GM12892 (cell line): ENCODE measurements at places on chromosomes 2 and 18.
A peak's percentile ranks its signal among the peaks of the same experiment; 100 is the strongest.

- DNase-seq: no peak
These were observed 108.8 kb downstream of the FARSB start for GRCh38 chr2:222547083-222547482.

GRCh38 chr2:89848763-89849368 is 1157.4 kb downstream of the RPIA start:
- no peak for DNase-seq

DNA sequence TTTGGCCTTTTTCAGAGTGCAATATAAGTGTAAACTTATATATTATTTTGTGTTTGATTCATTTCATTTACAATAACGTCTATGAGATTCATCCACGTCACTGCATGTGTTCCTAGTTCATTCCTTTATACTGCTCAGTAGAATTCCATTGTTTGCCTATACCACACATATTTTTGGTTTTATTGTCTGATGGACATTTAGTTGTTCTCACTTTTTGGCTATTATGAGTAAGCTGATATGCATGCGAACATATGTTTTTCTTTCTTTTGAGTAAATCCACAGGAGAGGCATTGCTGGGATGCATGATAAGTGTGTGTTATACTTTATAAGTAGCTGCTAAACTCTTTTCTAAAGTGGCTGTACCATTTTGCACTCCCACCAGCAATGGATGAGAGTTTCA is 314.8 kb upstream of the HS6ST1 start:
- no peak for DNase-seq

DNA sequence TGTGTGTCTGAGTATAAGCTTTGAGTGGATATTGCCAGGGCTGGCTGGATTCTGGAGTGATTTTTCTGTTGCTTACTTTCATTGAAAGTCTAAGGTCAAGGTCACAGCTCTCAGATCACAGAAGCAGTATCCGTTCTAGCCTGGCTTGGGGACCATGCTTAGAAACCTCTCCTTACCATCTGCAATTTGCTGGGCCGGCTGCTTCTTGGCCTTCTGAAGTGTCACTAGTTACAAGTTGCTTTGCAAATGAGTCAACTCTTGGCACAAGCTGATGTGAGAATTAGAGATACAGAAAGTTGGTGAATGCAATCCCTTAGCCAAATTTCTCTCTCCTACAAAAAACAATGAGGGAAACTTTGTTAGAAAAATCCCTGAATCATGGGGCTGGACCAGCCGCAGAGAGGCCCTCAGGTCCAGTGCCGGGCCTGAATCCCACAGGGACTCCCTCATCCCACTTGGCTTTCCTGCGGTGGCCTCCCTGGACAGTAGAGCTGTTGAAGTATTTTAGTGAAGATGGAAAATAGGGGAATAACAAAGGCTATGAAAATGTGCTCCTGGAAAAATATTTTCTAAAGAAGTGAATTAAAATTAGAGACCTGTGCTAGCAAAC is 92.7 kb upstream of the CNGA3 start:
- no peak for DNase-seq

DNA sequence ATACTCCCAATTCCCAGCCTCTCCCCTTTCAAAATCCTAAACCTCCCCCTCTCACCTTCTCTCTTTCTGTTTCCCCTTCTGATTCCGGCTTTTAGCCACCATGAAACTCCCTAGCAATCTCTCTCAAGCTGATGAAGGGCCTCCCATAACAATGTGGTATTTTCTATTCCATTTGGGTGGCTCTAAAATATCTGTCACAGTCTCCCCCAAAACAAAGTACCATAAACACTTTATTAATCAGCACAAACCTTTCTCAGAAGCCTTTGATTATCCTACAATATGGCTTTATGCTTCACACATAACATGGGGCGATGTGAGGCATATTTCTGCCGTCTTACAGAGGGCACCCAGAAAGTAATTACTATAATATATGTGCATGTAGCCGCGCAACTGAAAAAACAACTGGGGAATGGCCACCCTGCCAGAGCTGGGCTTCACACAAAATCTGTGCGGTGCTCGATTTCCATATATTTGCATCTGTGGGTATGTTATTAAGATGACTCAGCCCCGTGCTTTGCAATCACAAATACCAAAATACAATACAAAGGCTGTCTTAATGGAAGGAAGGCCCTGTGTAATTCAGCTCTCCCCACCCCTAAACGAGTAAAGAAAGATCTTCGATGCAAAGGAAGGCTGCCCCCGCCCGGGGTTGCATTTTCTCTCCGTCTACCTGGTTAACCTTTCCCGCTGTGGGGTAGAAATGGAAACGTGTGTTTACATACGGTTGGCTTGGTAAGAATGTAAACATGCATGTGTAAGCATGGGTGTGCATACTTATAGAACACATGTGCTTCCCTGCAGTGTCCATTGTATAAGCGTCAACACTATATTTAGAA is 81.4 kb downstream of the CELF4 start:
- DNase-seq: no peak

DNA sequence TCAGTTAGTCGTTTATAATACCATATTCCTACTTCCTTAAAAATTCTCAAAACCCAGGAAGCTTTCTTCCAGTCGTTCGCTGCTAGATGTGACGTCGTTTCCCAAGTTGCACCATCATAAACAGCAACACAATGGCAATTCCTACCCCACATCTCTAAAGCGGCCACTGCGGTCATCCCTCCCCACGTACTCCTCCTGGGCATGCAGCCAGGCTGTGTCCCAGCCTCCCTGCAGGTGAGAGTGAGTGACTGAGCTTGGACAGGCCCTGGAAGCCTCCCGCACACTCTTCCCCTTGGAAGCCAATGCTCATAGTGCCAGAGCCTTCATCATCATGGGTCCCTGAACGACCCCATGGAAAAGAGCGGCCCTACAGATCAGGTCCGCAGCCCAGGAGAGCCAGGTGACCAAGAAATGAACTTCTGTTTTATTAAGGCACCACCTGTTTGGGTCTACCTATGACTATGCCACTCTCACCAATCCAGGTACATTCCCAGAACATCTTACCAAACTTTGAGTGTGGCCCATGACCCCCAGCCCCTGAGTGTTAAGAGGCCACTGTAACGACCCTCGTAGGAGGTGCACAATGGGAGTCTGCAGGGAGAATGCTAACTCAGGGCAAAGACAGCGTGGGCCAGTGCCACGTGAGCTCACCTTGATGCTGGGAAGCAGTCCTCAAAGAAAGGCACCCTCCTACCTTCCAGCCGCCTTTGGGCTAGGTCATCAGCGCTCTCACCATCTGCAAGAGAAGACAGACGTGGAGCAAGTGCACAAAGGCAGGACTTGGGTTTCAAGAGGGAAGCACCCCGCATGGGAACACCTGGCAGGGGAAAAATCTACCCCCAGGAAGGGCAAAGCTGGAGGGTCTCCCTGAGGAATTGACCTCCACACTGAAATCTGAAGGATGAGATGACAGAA is 74.7 kb upstream of the RAB6C start:
- no peak for DNase-seq

- no peak for DNase-seq
These were observed 31.8 kb upstream of the MEX3C start for GRCh38 chr18:51229328-51229727.

- DNase-seq: no peak
These were observed 17.8 kb upstream of the MPPE1 start for GRCh38 chr18:11925800-11926481.

DNA sequence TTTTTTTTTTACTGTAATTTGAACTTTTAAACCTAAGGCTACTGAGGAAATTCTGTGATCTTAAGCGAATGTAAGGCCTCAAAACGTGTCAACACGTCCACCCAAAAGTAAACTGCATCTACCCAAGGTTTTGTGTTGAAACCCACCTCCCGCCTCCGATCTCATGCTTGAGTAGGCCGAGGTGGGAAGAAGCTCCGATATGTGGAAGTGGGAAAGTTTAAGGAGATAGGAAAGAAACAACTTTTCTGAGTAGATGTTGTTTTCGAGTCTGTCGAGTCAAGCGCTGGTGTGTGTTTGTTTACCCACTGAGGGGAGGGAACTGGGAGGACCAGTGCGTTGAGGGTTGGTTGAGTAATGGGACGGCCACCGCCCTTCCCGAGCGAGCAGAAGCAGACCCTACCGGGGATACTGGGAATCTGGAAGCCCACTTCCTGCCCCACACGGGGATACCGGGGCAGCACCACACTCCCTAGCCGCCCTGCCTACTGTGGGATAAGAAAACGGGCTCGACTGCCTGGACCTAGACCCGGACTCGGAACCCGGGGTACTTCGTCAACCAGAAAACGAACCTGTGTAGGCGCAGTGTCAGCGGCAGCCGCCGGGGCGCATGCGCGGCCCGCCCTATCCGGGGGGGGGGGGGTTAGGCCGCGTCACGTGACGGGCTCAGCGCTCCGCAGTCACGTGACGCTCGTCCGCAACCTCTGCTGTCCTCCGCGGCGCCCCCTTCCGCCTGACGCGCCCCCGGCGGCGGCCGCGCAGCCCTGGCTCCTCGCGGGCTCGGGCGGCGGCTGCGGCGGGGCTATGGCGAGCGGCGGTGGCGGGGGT is at the start of gene RETREG2:
Gene RETREG2, plus strand, starts transcription at position 724 of the 825 bp plus-strand sequence. Its CDS starts 78 bp downstream, at position 802.
- DNase-seq: peak; percentile 95

- no peak for DNase-seq
These were observed 251.1 kb upstream of the PIK3C3 start for GRCh38 chr18:41703744-41704530.

DNA sequence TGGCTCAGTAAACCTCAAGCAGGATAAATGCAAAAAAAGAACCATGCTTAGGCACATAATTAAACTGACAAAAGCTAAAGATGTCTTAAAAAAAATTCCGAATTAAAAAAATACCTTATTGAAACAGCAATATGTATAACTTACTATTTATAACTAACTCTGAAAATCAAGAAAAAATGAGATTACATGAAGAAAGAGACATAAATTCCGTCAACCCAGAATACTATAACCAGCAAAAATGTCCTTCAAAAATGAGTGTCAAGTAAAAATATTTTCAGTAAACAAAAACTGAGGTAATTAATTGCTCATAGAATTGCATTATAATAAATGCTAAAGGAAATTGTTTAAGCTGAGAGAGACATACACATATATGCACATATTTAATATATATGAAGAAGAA is 474.5 kb upstream of the SYT4 start:
- no peak for DNase-seq

GRCh38 chr2:189350540-189351209 is 90.6 kb upstream of the WDR75 start:
- DNase-seq: no peak

GRCh38 chr2:196399722-196400691 is 228.6 kb upstream of the STK17B start:
- no peak for DNase-seq

GRCh38 chr2:88857274-88857741 is 165.8 kb downstream of the RPIA start:
- DNase-seq: no peak

DNA sequence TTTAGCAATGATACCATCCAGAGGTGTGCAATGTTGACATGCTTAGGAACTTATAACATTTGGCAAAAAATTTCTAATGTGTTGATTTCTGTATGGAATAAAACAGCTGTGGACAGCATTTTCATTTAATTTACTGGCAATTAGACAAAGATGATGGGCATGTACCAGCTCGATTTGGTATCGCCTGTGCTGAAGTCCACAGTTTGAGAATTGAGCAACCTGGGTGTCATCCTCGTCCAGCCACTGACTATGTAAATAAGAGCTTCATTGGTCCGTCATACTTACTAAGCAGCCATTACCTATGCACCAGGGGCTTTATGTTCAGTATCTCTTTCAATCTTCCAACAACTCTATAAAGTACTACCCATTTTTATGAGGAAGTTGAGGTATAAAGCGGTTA is 24.6 kb upstream of the ACAA2 start:
- DNase-seq: no peak

GRCh38 chr2:232325324-232326273 is 53.0 kb upstream of the ALPP start:
- DNase-seq: no peak

DNA sequence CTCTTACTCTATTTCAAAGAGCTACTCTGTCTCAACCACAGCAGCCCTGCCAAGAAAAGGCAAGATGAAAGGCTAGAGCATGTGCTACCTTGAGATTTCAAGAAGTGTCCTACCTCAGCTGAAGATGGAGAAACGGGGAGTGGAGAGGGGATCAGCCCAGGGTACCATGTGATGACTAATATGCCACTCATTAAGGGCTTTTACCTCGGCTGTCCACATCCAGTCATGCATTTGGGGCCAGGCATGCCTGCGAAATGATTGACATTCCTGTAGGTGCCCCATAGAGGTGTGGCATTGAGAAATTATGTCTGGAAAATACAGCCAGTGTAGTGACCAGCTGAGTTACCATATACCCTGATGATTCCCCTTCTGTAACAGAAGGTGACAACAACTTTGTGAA is 96.1 kb downstream of the NRP2 start:
- DNase-seq: no peak

DNA sequence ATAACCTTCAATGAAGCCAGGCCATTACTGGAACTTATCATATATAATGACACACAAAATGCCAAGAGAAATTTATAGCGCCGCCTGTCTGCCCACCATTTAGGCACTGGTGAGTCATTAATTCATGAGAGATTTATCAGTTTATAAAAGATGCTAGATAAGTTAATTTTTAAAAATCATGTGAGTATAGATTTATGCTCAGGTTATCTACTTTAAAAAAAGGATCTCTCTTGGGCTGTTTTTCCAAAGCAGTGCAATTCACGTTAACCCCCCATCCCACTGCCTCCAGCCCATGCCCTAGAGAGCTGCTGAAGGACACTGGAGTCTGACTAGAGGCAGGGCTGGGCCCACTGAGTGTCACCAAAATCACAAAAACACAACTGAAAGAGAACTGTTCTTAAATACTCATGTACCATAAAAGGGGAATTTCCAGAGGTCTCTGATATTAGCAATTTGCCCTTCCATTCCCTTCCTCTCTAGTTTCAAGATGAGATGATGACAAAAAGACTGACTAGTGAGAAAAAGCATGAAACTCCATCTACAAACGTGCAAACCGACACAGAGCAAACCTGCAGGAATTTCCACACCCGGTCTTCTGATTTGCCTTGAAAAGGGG is 160.8 kb downstream of the BCL2 start:
- no peak for DNase-seq

GRCh38 chr18:75111760-75112159 is 97.2 kb downstream of the PTGR3 start:
- DNase-seq: no peak

GRCh38 chr2:38765551-38765950 is 12.5 kb upstream of the GEMIN6 start:
- no peak for DNase-seq

DNA sequence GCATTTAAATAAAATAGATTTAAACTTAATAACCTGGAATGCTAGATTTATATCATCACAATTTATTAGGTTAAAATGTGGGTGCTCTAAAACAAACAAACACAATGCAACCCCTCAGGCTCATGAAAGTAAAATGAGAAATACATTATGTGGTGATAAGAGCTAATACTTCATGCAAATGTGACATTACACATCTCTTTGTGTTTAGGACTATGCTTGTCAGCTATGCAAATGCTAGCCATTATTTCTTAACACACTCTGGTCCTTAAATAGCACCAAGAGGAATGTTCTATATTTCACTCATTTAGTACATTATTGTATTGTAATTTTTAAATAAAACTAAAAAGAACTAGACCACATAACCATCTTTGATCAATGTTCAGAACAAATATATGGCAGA is 627.6 kb downstream of the DPP10 start:
- no peak for DNase-seq

GRCh38 chr2:95574506-95574905 is 17.3 kb upstream of the TRIM43 start:
- DNase-seq: no peak
